Cardiac atrium fibroblast (primary cell): ENCODE measurements at places on chromosomes 2 and 18. TPM values are rescaled to one million over a fixed set of nuclear protein-coding genes. Genes with fewer than 3 reads are reported as not detected.

The ARL6IP6 gene
- total RNA-seq = 16.0 and 20.2 TPM in 2 replicates

The ABHD1 gene
- total RNA-seq = not detected in 2 replicates

The TUBA4B gene
- total RNA-seq = not detected in 2 replicates

The NFU1 gene
- total RNA-seq = 30.3 TPM in 2 replicates

The ASPRV1 gene
- 0.18 TPM in 1 of 2 replicates, not detected in the other for total RNA-seq

The BCL11A gene
- total RNA-seq = not detected in 2 replicates

The RND3 gene
- 53.6 and 74.5 TPM in 2 replicates for total RNA-seq

The LIPT1 gene
- total RNA-seq = 11.8 and 13.5 TPM in 2 replicates
